Stimulated activated CD8-positive, alpha-beta memory T cell treated with anti-CD3 and anti-CD28 coated beads, Interleukin-15, amount 100 ng/mL, for 1 hour (primary cell): ENCODE measurements at places on chromosomes 3 and 15.

GRCh38 chr3:50388016-50388719 is 28.8 kb upstream of the TMEM115 start:
- DNase-seq, result no peak

GRCh38 chr15:72168131-72168807 is 29.3 kb downstream of the GRAMD2A start:
- DNase-seq, result no peak

GRCh38 chr3:60512506-60512905 is 738.7 kb downstream of the FHIT start:
- no peak for DNase-seq

DNA sequence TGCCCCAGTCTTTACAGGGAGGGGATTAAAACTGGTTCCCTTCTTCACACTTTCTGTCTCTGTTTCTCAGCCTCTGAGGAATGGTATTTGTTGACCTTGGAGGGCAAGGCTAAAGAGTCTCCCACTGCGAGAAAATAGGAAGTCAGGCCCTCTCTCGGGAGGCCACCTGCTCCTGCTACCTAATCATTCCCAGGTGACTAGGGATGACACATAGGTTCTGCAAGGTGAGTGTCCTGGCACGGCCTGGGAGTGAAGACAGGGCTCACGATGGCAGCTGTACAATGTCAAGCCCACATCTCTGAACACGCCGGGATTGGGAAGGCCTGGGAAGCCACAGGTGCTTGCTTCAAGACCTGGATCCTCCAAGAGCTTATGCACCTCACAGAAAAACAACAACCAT is 314.2 kb downstream of the NTRK3 start:
- DNase-seq, result no peak

DNA sequence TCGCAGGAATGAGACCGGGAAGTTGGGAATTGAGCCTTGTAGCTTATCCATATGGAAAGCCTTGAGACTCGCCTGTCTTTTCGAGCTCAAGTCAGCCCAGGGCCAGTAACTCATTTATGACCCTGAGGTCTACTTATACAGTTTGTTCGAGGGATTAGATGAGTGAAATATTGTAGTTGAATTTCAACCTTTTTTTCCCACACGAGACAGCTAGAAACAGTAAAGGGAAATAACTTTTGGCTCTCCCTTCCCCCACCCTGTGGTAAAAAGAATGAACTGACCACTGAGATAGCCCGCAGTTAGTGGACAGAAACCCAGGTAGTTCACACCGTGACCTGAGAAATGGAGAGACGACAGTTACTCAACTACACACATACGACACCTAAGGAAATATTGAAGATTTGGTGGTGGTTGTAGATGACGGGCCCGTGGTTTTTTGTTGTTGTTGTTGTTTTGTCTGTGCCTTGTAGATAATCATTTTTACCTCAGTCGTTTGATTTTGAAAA is 841 bp downstream of the EIF3J start:
- DNase-seq, result no peak

GRCh38 chr3:30639937-30640336 is 33.5 kb downstream of the TGFBR2 start:
- no peak for DNase-seq

DNA sequence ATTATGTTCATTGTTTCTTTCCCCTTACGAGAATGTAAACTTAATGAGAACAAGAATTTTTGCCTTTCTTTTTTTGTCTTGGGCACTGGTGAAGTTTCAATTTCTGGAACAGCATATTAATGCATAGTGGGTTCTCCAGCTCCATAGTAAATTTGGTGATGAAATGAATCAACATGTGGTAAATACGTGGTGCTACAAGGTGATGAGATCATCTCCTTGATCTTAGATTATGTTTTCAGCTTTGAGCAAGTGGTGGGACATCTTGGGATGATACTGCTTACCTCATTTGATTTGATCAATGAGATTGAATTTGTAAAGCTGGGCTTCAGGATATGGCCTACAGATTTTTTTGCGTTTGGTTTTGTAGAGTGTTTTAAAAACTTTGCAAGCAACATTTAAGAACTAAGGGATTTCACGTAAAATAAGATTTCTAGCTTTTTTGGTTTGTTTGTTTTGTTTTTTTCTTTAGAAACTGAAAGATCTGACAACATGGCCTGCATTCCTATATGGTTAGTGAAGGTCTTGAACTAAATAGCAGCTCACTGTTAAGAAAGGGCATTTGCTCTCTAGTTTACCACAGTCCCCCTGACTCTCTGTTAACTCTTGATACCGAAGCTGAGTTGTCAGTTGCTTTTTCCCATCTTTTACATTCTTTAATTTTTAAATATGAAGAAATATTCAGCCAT is 45.6 kb downstream of the FNDC3B start:
- no peak for DNase-seq

DNA sequence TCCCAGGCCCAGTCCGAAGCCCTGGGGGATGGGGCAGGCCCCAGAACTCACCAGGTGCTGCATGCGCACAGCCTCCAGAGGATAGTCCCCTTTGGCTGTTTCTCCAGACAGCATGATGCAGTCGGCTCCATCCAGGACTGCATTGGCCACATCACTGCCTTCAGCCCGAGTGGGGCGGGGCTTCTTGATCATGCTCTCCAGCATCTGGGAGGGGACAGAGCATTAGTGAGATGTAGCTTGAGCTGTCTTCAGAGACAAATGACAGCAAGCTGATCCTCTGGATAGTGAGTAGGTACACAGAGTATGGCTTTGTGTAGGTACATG is 9.1 kb upstream of the GRAMD2A start:
- DNase-seq, result no peak

- DNase-seq, result peak; percentile 75
Observed at GRCh38 chr15:39580117-39580484, 778 bp upstream of the THBS1 start.

GRCh38 chr3:78529601-78530000 is 1238.2 kb downstream of the ROBO1 start:
- DNase-seq, result no peak

DNA sequence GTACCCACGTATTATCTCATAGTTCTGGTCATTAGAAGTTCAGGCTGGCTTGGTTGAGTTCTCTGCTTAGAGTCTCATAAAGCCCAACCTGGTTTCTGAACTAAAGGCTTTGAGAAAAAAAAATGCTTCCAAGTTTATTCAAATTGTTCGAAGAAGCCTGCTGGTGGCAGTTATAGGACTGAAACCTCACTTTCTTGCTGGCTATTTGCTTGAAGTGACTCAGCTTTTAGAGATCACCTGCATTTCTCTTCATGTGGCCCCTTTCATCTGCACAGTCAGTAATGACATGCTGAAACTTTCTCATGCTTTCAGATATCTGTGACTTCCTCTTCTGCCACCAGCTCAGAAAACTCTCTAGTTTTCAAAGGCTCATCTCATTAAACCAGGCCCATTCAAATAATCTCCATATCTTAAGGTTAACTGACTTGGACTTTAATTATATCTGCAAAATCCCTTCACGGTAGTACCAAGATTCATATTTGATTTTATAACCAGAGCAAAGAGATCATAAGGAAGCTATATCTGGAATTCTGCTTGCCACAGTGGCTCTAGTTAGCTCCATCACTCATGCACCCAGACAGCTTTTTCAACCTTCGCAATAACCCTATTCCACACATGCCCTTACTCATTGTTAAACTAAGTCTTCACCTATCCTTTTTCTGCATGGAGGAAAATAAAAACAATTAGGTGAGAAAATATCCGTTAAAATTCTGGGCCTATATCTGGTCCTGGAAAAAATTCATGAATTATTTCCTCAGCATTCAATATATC is 433.8 kb upstream of the CBLB start:
- no peak for DNase-seq
